ENCODE measurements at places on chromosomes 3 and 15. TPM values are rescaled to one million over a fixed set of nuclear protein-coding genes. Genes with fewer than 3 reads are reported as not detected.

Gene DMXL2
- total RNA-seq = 31.2 TPM

Gene ROBO2
- total RNA-seq = 1.5 TPM

Gene WNT5A
- total RNA-seq = 117 TPM

Gene PPP1R14D
- total RNA-seq = not detected

Gene CALML4
- 1.0 TPM for total RNA-seq

Gene GMNC
- total RNA-seq = under 0.01 TPM

Gene SERP1
- total RNA-seq = 135 TPM

Gene MESD
- total RNA-seq = 19.8 TPM

Gene ERC2
- total RNA-seq = 0.26 TPM

Gene SKOR1
- total RNA-seq = 0.17 TPM

Gene RASSF1
- total RNA-seq = 32.4 TPM

Gene REC114
- total RNA-seq = not detected

Gene GREM1
- total RNA-seq = 364 TPM

Gene DENND4A
- total RNA-seq = 30.6 TPM

Gene ROPN1B
- total RNA-seq = not detected

Gene TMEM212
- not detected for total RNA-seq

Gene TMEM108
- under 0.01 TPM for total RNA-seq

Gene RYR3
- total RNA-seq = 0.17 TPM

Gene IDH3A
- 25.2 TPM for total RNA-seq

Gene CCDC33
- total RNA-seq = not detected

Data from fibroblast of lung (primary cell).